ENCODE measurements at places on chromosomes 5 and 9. TPM values are rescaled to one million over a fixed set of nuclear protein-coding genes. Genes with fewer than 3 reads are reported as not detected.

Gene OTULIN
- 22.3 TPM for total RNA-seq

Gene SLC6A19
- 0.38 TPM for total RNA-seq

Gene TMEM167A
- total RNA-seq = 70.2 TPM

Gene CDO1
- not detected for total RNA-seq

Gene OR1Q1
- not detected for total RNA-seq

Gene RGS14
- 5.6 TPM for total RNA-seq

Gene CD274
- 2.1 TPM for total RNA-seq

Gene ZNF474
- 0.17 TPM for total RNA-seq

Gene TERT
- total RNA-seq = 2.7 TPM

Gene ADGRV1
- total RNA-seq = 0.56 TPM

Gene ATP10B
- not detected for total RNA-seq

Gene PCDHB6
- 1.1 TPM for total RNA-seq

Gene PCDH1
- 3.4 TPM for total RNA-seq

Gene MAMDC2
- total RNA-seq = 0.16 TPM

Gene ASS1
- total RNA-seq = 19.3 TPM

Gene LRRC19
- not detected for total RNA-seq

Gene ECSCR
- total RNA-seq = not detected

Gene CRHBP
- total RNA-seq = 0.16 TPM

Gene ALDOB
- not detected for total RNA-seq

Gene GZMA
- total RNA-seq = not detected

Gene NTRK2
- total RNA-seq = not detected

Gene PHF2
- 15.7 TPM for total RNA-seq

Gene HTR1A
- not detected for total RNA-seq

Gene STPG3
- not detected for total RNA-seq

Gene AK8
- 1.3 TPM for total RNA-seq

Gene GADD45G
- total RNA-seq = 0.21 TPM

Gene EPB41L4B
- 23.6 TPM for total RNA-seq

Gene ARL14EPL
- total RNA-seq = 0.43 TPM

Gene DBH
- total RNA-seq = not detected

Gene PCDHGA10
- total RNA-seq = 0.03 TPM

Gene TMOD1
- total RNA-seq = 1.8 TPM

Gene PCDHA5
- total RNA-seq = 0.70 TPM

Gene C9orf50
- total RNA-seq = not detected

Gene ANKRD55
- not detected for total RNA-seq

Gene COL5A1
- total RNA-seq = 54.8 TPM

Gene KIF12
- total RNA-seq = 2.0 TPM

Gene BTNL8
- total RNA-seq = not detected

Gene CFAP157
- total RNA-seq = 0.08 TPM

Gene LCN6
- not detected for total RNA-seq

Gene C9orf43
- 0.56 TPM for total RNA-seq
